Head of caudate nucleus (tissue), 42 donors: ENCODE measurements at places on chromosomes 16 and 17.

GRCh38 chr17:27741361-27741861 lies 58.9 kb downstream of the NOS2 start:
- no peak for DNase-seq

- no peak for DNase-seq
These were observed 1.4 kb downstream of the HBM start for GRCh38 chr16:167122-167690.

GRCh38 chr17:45129940-45130680 lies 2.2 kb downstream of the PLCD3 start:
- DNase-seq, result no peak

DNA sequence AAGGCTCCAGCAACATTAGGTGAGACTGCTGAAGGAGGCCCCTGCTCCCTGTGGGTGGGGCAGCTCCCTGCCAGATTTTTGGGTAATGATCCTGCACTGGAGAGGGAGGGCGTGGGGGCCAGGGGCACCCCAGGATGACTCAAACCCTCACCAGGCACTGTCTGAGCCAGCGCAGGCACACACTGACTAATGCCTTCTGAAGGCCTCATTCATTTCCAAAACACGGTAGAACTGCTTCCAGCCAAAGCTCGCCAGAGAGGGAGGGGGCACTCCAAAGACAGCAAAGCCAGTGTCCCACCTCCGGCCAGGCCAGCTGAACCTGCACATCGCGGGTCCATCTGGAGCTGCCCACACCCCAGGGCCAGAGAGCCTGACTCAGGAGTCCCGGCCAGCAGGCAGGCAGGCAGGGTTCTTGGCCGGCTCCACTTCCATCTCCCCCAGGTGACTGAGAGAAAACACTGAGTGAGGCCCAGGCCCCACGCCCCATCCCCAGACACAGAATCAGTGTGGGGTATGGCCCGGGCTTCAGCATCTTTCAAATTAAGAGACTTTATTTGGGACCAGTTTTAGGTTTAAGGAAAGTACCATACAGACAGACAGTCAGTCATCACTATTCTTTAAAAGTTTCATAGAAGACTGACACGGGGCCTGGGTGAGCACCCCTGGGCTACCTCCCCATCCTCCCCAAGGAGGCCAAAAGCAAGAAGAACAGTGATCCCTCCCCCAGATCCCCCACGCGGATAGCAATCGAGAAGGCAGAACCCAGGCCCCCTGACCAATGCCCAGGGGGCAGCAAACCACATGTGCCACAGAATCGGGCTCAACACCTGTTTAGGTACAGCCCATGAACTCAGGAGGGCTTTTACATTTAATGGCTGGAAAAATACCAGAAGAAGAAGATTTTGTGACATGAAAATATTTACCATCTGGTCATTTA lies 2.3 kb downstream of the PIEZO1 start:
- DNase-seq, result no peak

GRCh38 chr16:85436636-85437165 lies 176.4 kb upstream of the GSE1 start:
- no peak for DNase-seq

- peak; percentile 42 for DNase-seq
These were observed 386.1 kb downstream of the SEC14L1 start for GRCh38 chr17:77526728-77527350.

GRCh38 chr16:72021043-72021442 lies 12.5 kb downstream of the DHODH start:
- no peak for DNase-seq

GRCh38 chr16:27950206-27950887 lies 113.2 kb downstream of the GSG1L start:
- DNase-seq, result no peak

DNA sequence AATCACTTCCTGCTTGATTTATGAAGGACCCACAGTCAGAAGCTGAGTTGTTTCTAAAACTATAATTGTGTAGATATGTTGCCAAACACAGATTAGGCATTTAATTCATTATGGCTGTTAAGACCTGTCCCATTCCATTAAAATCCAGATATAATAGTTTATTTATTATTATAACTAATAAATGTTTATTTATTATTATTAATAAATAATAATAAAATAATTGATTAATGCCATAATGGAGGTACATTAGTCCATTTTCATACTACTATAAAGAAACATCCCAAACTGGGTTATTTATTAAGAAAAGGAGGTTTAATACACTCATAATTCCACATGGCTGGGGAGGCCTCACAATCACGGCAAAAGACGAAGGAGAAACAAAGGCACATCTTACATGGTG lies 1240.9 kb downstream of the CDH11 start:
- DNase-seq, result no peak

DNA sequence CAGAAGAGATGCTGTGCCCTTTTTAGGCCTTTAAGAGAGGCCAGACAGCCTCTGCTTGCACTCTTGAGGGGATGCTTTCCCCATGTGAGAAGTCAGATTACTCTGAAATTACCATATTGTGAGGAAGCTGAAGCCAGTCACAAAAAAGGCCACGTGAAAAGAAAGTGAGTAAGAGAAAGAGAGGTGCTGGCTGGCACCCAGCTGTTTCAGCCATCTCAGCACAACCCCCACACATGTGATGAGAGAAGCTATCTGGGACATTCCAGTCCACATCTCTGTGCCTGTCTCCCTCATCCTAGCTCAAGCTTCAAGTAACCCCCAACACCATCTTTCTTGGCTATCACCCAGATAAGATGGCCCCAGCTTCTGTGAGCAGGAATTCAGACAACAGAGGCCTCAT lies 131.4 kb downstream of the HS3ST2 start:
- no peak for DNase-seq

DNA sequence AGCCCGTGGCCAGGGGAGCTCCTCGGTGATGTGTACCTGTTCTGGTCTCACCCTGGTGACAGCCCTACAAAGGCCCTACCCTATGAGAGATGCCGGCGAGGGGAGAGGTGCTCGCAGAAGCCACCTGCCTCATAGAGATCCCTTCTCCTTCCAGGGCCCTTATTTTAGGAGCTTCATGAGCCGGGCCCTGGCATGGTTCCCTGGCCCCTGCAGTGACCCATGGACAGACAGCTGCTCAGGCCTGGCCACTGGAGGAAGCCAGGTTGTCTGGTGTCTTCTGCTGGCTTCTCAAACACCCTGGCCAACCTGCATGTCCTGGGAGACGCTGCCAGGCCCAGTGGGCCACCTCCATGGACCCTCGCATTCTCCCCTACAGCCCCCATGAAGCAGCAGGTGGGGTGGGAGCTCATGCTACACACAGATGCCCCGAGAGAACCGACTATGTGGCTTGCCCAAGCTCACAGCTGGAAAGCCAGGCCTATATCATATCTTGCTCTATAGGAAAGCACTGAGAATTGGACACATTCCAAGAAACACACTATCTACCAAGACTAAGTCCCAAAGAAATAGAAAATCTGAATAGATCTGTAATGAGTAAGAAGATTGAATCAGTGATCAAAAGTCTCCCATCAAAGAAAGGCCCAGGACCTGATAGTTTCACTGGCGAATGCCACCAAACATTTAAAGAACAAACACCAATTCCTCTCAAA lies 7.2 kb upstream of the AATK start:
- DNase-seq, result no peak

GRCh38 chr17:82080789-82081464 lies 15.3 kb upstream of the DUS1L start:
- no peak for DNase-seq

- DNase-seq, result no peak
These were observed 3.1 kb downstream of the ALDH3A2 start for GRCh38 chr17:19651451-19652238.

DNA sequence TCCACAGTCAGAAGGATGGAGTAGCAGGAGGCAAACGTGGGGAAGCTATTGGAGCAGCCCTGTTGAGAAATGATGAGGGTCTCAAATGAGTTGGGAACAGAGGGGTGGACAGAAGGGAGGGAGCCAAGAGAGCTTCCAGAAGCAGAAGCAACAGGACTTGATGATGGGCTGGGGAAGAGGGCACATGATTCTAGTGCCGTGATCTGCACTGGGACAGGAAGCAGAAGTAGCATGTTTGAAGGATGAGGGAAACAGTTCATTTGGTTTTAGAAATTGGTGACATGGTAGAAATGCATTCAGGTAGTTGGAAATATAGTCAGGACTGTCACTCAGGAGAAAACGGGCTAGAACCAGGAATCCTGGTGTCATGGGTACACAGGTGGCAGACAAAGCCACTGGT lies 19.4 kb downstream of the EMP2 start:
- no peak for DNase-seq

DNA sequence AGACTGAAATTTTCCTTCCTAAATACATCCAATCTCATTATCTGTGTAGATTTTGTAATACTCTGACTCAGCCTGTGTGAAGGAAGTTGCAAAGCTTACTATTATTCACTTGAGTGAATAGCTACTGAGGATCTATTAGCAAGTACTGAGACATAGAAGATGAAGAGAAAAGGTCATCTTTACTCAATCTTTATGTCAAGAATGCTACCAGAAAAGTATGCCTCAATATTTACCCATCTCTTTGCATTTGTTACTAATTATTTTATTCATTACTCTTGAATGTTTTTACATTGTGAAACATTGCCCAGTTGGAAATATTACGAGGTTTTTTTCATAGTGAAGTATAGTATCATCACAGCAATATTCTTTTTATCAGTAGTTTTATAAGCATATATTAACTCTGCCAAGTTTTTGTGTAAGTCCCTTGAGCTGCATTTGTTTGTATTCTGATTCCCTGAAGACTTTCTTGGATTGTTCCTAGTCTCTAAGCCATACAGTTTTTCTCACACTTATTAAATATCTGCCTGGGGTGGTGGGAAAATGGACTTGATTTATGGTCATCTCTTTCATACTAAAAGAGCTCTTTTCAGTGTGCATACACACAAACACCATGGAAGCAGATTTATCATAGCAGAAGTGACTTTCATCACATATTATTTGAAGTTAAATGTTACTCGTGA lies 110.4 kb downstream of the MRTFB start:
- no peak for DNase-seq

- no peak for DNase-seq
These were observed 30.7 kb upstream of the TBX2 start for GRCh38 chr17:61368832-61369450.

- no peak for DNase-seq
These were observed 134.8 kb downstream of the XYLT1 start for GRCh38 chr16:17335826-17336529.

- no peak for DNase-seq
These were observed 193.6 kb downstream of the CCDC182 start for GRCh38 chr17:57551321-57552079.

DNA sequence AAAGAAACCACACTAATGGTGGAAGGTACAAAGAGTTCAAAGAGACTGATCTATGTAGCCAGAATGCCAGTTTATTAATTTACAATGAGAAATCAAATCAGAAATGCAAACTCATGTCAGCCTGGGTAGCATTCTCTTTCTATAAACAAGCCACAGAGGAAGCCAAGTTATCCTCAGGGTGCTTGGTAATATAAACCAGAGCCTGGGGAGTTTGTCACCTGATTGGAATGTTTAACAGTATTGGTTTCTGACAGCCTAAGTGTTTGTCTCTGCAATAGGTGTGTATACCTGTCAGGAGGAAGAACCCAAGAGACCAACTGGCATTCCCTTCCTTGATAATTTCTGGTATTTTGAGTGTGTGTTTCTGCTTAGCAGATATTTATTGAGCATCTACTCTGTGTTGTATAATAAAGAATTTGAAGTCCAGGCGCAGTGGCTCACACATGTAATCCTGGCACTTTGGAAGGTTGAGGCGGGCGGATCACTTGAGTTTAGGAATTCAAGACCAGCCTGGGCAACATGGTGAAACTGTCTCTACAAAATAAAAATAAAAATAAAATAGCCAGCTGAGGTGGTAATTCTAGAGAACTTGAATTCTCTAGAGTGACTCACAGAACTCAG lies 3.1 kb upstream of the C17orf58 start:
- no peak for DNase-seq

DNA sequence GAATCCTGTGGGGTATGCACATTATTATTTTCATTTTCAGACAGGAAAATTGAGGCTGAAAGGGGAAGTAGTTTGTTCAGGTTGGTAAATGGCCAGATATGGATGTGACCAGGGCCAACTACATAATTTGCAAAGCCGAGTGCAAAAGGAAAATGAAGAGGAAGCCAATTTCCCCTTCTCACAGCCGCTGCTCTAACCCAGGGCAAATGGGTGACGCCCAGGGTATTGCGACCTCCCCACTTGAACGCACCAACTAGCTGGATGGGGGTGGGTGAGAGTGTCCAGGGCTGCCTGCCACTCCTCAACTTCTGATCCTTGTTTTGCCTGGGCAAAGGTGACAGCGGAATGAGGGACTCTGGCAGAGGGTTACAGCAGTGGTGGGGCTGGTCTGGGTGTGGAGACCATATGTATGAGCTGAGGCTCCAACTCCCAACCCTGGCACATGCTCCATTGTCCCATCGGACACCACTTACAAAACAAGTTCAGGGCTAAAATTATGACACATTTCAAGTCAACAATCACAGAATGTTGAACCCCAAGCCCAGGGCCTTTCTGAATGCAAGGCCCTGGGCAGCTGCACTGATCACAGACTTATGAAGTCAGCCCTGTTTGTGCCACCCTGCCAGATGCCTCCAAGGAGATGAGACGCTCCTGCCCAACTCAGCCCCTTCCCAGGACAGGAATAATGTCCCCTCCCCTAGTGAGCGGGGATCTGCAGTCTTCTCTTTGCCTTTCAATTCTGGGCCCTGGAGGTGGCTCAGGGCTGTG lies 1.7 kb downstream of the ANKRD40CL start:
- no peak for DNase-seq

DNA sequence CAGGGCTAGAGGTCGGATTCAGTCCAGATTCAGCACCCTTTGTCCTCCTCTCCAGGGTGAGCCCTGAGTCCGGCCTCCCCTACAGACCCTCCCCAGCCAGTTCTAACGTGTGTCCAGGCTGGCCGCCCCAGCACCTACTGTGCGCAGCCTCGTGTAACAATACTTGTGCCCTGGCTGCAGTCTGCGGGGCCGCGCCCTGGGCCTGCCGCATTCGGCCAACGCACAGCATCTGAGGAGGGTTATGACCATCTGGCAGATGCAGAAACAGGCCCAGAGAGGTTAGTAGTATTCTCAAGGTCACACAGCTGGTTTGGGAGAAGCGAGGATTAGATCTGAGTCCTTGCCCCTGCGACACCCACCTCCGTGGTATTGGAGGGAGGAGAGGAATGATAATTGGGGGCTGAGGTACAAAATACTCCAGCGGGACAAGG lies 968 bp downstream of the RIPOR1 start:
- no peak for DNase-seq
